ENCODE measurements at places on chromosomes 3 and 15.

DNA sequence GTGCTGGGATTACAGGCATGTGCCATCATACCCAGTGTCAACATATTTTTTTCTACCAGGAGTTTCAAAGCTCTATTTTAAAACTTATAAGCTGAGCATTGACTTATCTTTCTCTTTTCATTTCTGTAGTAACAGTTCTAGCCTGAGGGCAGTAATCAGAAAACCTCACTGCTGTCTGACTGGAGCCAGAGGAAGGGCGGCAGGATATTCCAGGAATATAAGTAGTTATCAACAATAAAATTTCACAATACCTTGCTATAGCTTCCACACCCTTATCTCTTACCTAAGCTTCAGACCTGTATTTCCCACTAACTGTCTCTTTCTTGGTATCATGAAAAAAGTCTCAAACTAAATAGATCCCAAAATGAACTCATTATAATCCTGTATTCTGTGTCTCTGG is 5.1 kb upstream of the NEDD4 start:
- no peak for DNase-seq

DNA sequence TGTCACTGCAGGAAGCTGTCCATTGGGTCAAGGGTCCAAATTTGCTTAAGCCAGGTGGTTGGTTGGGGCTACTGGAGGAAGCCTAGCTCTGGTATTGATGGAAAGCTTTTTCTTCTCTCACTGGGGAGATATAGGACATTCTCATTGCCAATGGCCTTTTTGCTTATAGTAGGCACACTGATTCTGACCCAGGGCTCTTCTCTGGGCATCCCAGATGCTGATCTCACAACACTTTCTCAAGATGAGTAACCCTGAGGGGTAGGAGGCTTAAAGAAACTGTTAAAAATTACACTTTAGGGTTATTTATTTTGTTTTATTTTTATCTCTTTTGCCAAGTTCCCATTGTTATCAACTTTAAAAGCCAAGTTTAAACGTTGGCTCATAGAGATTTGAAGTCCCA is 337.8 kb downstream of the LRRC3B start:
- DNase-seq, result no peak

DNA sequence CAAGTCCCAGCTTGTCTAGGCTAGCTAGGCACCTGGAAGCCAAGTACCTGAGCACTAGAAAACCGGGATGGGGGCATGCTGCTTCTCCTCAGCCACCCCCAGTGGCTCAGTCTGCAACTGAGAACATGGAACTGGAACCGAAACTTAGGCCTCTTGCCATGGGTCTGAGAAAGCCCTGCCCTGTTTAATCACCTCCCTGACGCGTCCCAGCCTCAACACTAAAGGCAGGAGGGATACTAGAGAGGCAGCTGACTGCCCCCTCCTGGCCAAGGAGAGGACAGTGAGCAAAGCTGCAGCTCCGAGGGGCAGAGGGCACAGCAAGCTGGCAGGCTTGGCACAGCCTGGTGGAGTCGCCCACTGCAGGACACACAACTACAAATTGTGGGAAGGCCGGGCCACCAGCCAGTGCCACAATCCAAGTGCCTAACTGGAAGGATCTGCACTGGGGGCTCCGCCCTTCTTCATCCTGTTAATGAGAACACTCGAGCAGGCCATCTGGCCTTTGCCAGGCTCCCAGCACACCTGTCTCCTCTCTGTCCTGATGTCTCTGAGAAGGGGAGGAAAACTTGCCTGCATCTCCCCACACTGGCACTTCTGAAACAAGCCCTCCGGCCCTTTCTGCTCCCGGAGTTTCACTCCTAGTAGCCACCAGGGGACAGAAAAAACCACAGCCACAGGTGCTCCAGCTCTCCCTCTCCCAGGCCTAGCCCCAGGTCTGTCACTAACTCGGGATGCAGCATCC is 53.7 kb downstream of the BDH1 start:
- DNase-seq, result no peak

- peak; percentile 95 for DNase-seq
Measured at GRCh38 chr3:15647611-15648167, 46.1 kb downstream of the BTD start.

- peak; percentile 79 for DNase-seq
Measured at GRCh38 chr15:39140060-39140604, 440.7 kb upstream of the THBS1 start.

GRCh38 chr15:41558400-41559238 is at the start of gene TYRO3:
TSS of gene TYRO3 (plus strand) at chr15:41559212. CDS start at chr15:41559258, 46 bp downstream.
- DNase-seq, result no peak

DNA sequence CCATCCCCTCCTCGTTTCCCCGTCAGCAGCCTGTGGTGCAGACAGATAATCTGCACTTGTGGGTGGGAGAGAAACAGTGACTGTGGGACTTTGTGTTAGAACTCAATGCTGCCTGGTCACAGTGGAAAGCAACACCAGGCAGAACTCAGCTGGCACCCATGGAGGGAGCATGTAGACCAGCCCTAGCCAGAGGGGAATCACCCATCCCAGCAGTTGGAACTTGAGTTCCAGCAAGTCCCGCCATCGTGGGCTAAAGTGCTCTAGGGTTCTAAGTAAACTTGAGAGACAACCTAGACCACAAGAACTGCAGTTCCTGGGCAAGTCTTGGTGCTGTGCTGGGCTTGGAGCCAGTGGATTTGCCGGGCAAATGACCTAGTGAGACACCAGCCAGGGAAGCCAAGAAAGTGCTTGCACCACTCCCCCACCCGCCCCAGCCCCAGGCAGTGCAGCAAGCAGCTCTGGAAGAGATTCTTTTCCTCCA is 24.4 kb downstream of the ISG20 start:
- DNase-seq, result peak; percentile 11

DNA sequence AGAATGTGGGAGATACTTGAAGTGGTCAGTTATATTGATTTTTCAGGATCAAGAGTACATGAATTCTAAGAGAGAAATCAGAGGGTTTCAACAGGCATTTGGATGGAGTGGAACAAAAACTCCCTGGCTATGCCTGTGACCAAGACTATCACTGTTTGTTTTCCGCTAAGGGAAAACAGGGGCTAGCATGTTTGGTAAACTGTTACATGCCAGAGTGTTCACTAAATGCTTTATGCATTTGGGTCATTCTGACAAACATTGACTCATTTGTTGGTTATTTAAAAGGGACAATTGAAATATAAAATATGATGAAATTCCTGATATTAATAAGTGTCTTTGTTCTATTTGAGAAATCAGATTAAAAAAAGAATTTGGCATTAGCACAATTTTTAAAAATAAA is 603.9 kb upstream of the KCNMB2 start:
- DNase-seq, result no peak

DNA sequence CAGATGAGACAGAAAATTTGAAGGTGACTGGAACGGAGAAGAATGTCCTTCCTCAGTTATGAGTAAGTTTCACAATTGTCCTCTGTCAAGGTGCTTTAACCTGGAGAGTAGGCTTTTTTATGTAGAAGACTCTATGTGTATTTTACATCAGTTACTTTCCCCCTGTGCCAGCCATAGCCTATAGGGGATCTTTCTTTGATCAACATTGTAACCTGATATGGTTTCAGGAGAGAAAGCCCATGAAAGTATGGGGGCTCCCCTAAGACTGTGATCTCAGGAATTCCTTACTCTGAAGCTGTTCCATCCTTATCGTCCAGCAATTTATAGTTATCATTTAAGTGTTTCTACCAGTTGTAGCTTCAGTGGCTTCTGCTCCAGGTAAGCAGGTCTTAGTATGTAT is 1076.3 kb upstream of the EPHA6 start:
- no peak for DNase-seq

GRCh38 chr3:126487151-126487771 is 11.6 kb upstream of the ZXDC start:
- DNase-seq, result no peak

Measured in AG09309 (cell line).